ENCODE measurements at places on chromosomes 3 and 15.

- no peak for DNase-seq
Observed at GRCh38 chr15:57026016-57026592, 107.7 kb downstream of the TCF12 start.

- DNase-seq = no peak
Observed at GRCh38 chr15:88894348-88894818, 961 bp downstream of the HAPLN3 start.

GRCh38 chr3:13535526-13535875, 13.4 kb upstream of the FBLN2 start:
- no peak for DNase-seq

- no peak for DNase-seq
Observed at GRCh38 chr15:62046078-62046743, 14.0 kb downstream of the VPS13C start.

DNA sequence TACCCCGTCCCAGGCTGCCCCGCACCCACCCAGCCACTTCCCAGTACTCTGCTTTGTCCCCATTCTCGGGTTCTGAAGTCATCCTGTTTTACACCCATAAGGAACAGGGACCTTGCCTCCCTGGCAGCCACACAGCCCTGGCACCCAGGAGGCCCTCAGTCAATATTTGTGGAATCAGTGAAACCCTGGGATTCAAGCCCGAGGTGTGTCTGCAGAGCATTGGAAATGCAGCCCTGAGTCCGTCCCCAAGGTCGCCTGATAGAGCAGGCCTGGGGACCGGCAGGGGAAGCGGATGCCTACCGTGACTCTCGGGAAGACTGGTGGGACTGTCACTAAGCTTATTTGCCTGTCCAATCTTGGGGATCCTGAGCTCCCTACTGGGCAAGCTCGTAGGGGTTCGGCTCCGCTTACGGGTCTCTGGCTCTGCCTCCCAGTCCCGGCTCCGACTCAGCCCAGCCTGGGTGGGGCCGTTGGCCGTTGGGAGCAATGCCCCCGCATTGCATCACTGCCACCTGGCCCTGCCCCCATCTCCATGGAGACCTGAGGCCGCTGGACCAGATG, 64.4 kb upstream of the TAMM41 start:
- no peak for DNase-seq

GRCh38 chr3:177626045-177626444, 428.8 kb upstream of the TBL1XR1 start:
- no peak for DNase-seq

Measured in C1 segment of cervical spinal cord (tissue), 14 donors.